ENCODE measurements at places on chromosomes 16 and 17.
A peak's percentile ranks its signal among the peaks of the same experiment; 100 is the strongest.

- no peak for DNase-seq
These were observed 12.4 kb downstream of the CCDC47 start for GRCh38 chr17:63760771-63761539.

DNA sequence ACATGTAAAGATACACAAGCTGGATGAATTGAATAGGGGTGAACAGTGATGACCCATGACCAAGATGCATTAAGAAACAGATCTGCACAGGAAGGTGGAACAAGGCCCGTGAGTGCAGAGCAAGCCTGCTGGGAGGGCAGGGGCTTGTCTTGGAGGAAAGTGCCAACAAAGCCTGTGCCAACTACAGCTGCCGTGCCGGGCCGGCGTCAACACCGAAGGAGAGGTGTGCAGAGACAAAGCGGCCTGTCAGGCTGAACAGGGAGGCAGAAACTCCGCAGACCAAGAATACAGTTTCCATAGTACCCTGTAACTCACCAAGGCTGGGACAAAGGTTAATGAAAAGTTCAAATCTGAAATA, 46.7 kb downstream of the ANKRD11 start:
- DNase-seq, result no peak

GRCh38 chr17:41647940-41648410, 23.6 kb upstream of the KRT17 start:
- DNase-seq, result peak; percentile 97

- DNase-seq, result no peak
These were observed 40.1 kb downstream of the ENGASE start for GRCh38 chr17:79114458-79115301.

DNA sequence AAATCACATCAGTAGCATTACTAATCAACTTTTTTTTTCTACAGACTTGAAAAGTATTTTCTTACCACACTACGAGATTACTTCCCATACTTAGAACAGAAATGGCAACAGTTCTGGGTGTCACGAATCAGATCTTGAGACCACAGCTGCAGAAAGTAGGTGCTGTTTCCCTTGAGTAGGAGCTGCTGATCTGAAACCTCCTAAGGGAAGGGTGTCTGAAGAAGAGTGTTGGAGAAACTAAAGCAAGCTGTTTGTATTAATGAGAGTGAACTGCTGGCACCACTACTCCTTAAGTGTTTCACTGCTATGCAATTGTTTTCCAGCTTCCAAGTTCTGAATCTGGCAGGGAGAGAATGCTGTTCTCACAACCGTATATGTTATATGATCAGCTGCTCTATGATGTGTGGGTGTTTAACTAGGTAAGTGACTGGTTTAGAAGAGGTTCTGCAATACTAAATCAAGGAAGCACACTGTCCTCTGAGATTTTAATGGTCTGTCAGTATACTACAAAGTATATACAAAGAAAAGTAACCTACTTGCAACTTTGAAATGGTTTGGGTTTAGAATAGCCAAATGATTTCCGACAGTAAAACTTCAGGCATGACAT, 3.3 kb downstream of the ZNF652 start:
- DNase-seq, result no peak

GRCh38 chr16:87484487-87485331, 8.1 kb downstream of the ZCCHC14 start:
- DNase-seq, result no peak

- no peak for DNase-seq
These were observed 20.7 kb downstream of the WFDC1 start for GRCh38 chr16:84315422-84315821.

DNA sequence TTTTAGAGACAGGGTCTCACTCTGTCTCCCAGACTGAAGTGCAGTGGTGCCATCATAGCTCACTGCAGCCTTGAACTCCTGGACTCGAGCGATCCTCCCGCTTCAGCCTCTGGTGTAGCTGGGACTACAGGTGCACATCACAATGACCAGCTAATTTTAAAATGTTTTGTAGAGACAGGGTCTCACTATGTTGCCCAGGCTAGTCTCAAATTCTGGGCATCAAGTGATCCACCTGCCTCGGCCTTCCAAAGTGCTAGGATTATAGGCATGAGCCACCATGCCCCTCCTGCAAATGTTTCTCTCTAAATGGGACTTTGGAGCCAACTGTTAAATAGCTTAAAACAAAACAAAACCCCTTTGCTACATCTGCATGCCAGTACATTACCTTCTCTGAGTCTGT, 82.2 kb upstream of the BRD7 start:
- DNase-seq, result no peak

DNA sequence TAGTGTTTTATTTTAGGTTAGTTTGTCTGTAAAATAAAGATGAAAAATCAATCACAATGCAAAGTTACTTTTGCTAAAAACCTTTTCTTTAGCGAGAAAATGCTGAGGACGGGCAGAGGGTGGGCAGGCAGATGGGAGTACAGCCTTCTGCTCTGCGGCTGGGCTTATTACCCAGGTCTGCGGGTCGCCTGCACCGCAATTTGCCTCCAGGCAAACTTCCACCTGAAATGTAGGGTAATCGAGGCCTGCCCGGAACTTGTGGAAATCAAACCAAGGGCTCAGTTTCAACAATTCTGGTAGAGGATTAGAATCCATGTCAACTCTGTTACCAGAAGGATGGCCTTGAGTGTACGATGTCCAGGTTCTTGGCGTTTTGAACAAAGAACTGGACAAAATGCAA, 22.3 kb upstream of the MMD start:
- no peak for DNase-seq

GRCh38 chr17:74180336-74180735, 23.1 kb upstream of the RPL38 start:
- DNase-seq, result no peak

- no peak for DNase-seq
These were observed 21.8 kb downstream of the FBXO39 start for GRCh38 chr17:6797718-6798351.

DNA sequence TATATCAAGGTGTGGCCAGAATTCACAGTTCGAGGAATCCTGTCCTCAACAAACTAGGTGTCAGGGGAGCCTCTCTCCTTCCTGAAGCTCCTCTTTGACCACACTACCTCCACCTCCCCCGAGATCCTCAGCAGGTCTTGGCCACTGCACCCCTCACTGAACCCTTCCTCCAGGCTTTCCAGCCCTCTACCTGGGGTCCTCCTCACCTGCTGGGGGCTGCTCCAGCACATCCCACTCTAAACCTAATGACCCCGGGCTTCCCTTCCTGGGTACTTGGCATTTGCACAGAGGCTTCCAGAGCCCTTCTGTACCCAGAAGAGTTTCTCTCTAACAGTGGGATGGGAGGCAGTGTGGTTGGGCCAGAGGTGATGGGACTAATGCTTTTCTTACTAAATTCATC, 9.7 kb downstream of the SLC6A2 start:
- DNase-seq, result no peak

DNA sequence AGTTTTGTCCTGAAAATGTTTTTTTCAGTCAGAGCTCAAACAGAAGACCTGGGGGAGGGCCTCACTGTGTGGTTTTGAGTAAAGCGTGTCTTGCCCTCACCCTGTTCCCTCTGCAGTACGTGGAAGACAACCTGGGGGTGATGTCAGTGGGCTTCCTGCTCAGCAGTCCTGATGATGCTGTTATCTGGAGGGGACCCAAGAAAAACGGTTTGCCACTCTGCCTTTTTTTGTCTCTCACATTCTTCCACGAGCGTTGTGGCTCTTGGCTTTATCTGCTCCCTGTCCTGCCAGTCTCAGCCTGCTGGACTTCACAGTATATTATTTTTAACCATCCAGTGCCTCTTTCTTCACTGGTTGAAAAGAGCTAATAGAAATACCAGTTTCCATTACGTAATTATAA, 12.9 kb downstream of the NUBP1 start:
- DNase-seq, result no peak

DNA sequence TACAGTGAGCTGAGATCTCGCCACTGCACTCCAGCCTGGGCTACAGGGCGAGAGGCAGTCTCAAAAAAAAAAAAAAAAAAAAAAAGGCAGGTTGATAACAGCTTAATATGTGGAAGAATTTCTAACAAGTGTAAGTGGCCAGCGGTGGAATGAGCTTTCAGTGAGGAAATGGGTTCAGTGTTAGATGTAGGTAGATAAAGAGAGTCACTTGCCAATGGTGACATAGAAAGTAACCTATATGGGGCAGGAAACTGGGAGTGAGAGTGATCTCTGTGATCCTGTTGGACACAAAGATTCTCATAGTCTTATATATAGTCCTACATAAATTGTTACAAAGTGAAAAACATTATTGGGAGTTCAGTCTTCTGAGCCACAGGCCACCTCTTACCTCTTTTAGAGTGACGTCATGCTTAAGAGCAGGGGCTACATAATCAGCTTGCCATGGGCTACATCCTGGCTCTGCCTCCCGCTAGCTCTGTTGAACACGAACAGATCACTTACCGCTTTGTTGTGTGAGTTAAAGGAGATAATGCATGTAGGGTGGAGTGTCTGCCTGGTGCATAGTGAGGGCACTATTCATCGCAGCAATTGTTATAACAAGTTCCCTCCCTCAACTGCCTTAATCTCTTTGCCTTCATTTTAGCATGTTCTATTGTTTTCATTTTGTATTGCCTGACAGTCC, 110.2 kb upstream of the ELAC2 start:
- no peak for DNase-seq

- DNase-seq, result peak; percentile 38
These were observed 744 bp downstream of the SALL1 start for GRCh38 chr16:51150165-51150887.

DNA sequence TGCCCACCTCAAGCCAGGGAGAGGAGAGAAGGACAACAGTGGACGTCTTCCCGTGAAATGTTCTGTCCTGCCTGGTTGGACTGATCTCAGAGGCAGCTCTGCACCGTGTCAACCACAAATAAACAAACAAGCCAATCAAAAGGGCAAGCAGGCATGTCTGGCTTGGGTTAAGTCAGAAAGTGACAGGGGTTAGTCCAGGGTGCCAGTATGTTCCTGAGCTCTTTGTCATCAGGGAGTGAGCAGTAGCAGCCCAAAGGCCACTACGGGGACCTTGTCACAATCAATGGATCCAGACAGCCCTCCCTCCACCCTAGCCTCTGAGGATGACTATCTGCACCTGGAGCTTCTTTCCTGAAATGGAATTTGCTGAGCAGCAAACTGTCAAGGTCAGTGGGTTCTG, 35.0 kb downstream of the CNGB1 start:
- no peak for DNase-seq

- no peak for DNase-seq
These were observed 2.0 kb upstream of the SLC43A2 start for GRCh38 chr17:1630662-1631061.

DNA sequence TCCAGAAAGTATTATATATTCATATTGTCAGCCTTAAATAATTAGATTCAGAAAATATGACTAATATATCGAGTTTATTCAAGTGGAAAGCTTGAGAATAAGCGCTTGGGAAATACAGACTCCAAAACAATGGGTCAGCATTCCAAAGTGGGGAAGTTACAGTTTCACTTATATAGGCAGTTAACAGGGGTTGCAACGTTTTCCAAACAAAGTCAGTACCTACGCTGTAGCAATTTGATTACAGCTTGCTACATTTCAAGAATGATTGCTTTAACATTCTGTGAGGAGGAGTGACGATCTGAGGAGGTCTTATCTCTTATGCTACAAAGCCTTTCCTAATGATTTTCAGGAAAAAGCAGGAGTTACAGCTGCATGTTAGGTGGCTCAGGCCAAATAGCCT, 34.2 kb upstream of the HS3ST3A1 start:
- no peak for DNase-seq

DNA sequence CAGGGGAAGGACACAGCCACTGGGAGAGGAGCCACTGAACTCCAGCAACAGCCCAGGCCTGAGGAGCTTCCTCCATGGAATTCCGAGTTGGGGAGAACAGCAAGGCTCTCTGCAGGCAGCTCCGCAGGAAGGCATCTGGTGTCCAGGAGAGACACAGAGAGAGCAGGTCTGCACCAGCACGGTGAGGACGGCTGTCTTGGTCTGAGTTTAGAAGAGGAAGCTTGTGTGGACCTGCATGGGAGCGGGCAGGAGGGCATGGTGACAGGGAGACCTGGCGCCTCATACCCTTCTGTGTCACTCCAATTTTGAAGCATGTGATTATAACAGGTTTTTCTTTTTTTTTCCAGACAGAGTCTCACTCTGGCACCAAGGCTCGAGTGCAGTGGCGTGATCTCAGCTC, 6.4 kb downstream of the SLC38A10 start:
- no peak for DNase-seq

DNA sequence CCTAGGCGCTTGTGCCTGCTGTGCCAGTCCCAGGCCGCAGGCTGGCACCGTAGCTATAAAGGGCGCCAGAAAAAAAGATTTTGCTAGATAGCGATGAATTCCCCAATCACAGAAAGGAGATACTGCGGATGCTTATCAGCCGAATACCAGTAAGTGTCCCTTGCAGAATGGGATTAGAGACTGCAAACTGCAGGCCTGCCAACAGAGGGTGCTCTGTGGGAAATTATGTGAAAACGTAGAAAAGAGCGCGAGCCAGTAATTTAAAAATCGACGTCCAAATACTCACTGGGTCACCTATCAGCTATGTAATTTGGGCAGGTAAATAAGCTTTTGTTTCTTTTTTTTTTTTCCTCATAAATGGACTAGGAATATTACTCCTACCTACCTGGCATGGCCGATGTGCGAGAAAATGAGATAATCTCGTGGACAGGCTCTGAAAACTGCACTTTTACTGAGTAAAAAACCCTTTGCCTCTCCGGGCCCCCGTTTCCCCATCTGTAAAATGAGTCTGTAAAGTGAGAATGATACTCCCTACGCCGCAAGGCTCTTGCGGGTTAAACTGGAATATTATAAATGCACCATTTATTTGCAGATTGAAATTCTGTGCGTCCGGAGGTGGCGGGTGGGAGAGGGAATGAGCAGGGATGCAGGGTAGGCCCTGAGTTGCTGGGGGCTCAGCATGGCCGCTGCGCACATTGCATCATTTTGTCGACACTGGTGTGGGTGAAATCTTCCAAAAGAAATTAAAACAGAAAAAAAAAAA, 1.2 kb upstream of the COG1 start:
- DNase-seq, result peak; percentile 66

DNA sequence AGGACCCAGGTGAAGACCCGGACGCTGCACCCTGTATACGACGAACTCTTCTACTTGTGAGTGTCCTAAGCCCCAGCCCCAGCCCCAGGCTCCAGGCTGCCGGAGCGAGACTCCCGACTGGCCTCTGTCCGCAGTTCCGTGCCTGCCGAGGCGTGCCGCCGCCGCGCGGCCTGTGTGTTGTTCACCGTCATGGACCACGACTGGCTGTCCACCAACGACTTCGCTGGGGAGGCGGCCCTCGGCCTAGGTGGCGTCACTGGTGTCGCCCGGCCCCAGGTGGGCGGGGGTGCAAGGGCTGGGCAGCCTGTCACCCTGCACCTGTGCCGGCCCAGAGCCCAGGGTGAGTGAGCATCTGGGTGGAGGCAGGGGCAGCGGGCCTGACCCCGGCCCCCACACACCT, 3.7 kb downstream of the TSR3 start:
- DNase-seq, result no peak

GRCh38 chr17:1090465-1091189, 89.2 kb downstream of the ABR start:
- DNase-seq, result no peak

DNA sequence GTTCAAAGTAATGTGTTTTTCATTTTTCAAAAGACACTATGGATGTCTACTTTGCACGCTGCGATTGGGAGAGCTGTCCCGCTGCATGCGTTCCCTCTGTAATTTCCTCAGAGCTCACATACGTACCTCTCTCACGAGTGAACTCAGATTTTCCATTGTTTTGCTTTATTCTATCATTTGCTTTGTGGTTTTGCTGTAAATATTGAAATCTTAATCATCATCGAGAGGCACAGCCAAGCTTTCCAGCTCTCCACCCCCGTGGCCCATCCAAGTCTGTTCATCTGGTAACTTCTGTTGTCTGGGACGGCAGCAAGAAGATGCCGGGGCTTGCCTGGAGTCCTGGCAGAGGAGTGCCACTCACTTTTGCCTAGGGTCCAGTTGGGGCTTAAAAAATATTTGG, 21.1 kb downstream of the TMC6 start:
- DNase-seq, result no peak

- no peak for DNase-seq
These were observed 11.2 kb upstream of the HNF1B start for GRCh38 chr17:37756051-37756450.

All from endothelial cell (in vitro differentiated cells).